Fibroblast of the aortic adventitia (primary cell): ENCODE measurements at places on chromosomes 5 and 9.

DNA sequence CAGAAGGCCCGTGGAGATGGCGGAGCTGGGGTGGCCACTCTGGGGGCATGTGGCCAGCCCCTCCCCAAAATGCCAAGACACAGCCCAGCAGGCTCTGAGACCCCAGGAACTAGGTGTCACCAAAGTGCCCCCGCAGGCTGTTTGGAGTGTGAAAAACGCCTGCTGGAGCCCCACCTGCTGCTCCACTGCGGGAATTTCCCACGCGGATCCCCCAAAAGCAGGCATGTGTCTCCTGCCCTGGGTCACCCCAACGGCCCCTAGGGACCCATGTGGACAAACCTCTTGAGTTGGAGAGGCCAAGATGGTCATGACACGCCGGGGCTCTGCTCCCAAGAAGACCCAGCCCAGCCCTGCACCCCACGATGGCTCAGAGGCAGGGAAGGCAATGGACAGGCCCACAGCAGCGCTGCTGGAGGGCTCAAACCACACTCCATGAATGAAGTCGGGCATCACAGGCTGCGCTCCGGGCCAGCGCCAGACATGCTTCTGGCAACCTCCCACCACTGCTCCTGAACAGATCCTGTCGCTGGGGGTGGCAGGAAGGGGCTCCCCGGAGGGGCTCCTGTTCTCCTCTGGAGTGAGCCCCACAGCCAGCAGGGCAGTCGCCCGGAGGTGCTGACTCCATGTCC, 15.3 kb downstream of the NOTCH1 start:
- DNase-seq, result no peak

- no peak for DNase-seq
Observed at GRCh38 chr9:114096041-114096511, 3.0 kb downstream of the KIF12 start.

DNA sequence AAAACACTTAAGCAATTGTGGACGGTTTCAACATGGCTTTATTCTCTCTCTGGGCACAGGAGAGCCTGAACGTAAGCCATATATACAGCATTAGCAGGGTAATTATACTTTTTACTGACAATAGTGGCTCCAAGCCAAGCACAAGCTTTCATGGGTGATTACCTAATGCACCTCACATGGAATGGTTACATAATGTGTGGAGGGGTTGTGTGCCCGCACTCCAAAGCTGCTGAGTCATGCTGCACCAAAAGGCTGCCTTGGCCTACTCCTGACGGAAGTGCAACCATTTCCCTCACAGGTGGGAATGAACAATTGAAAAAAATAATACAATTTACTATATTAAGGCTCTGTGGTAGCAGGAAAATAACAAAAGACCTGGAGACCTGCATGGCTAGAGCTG, 86.5 kb upstream of the ATP10B start:
- DNase-seq, result no peak

DNA sequence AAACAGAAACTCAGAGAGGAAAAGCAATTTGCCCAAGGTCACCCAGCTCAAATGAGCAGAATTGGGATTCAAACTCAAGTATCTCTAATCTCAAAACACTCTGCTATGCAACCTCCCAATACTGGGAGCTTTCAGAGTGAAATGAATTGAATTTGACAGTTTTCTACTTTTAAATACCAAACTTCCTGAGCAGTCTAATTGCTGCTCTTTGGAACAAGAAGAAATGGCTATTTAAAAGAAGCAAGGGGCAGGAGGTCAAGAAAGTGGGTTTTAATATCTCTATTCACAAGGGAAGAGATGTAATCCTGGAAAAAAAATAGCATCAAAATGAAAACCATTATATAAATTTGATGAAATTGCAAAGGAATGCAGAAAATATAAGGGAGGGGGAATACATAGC, 142.6 kb downstream of the INSYN2B start:
- DNase-seq, result no peak

DNA sequence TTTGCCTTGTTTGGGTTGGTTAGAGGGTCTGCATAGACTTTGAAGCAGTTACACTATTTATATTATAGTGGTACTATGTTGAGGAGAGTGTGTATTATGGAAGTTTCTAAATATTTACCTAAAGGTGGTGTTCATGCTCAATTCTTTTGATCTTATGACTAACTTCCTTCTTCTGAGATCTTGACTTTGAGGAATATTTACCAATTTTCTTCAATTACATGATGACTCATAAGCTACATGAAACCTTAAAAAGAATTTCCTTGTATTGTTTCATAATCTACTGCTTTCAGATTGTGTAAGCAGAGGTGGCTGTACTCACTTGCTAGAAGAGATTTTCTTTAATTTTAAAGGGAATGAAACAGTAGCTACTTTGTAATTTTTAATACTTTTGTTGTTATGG, 276.1 kb downstream of the TAF11L14 start:
- DNase-seq, result no peak

DNA sequence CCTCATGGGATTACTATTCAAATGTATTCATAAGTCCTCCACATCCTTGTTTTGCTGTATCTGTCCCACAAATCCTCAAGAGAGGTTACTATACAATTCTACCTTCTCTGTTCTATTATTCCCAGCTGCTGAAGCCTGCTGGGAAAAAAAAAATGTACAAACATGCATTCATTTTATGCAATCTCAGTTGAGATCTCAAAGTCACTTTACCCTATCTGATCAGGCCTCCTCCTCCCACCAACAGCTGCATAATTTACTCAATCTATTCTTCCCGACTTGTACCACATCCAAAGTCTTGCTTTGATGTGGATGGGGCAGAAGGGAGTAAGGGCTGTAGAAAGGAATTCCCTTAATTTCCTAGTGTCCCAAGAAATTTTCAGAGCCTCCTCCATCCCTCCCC, 28.6 kb downstream of the PSIP1 start:
- peak; percentile 11 for DNase-seq

DNA sequence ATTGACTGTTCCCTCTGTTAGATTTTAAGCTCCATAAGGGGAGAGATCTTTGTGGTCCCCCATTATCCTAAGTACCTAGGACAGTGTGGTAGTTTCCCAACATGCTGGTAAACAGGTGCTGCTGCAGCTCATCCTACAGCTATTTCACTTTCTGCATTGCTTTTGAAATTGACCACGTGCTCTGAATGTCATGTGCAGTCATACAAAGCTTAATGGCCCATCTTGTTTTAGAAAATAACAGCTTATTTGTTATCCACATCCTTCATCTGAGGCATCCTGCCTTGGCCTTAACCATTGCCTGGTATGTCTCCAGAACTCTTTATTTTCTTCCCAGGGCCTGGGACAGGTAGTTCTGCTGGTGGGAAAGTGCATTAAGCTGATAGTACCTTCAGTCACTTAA, 14.7 kb downstream of the PIK3R1 start:
- no peak for DNase-seq

DNA sequence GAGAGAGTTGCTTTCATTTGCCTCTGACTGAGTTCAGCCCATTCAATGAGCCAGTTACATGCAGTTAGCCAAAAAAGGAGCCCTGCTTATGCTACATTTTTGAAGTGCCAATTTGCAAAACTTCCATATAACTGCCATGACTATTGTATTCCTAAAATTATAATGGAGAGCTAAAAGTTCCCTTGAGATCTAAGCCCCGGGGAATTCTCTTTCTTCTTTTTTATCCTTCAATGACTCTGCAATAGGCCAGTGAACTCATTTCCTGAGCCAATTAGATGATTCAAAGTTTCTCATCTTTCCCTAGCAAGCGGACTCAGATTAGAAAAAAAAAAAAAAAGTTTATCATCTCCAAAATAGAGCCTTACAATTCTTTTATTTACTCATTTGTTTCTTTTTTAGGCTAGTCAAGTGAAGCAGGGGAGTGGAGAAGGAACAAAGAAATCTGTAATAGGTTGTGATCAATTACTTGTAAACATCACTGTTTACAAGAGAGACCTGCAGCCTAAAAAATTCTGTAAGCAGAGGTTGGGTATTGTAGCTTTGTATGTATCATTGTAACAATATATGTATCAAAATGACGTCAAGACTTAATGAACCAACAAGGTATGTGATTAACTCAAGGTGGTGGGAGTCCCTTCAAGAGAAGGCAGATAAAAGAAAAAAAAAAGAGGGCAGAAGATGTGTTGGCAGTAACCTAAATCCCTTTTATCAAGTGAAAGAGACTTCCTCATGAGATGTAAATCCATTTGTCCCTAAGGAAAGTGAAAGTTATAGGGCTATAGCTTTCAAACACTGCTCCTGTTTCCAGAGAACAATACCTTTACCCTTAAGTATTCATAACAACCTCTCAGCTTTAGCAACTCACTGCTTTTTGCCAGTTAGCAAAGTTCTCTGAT, 48.7 kb upstream of the HOMER1 start:
- peak; percentile 92 for DNase-seq

- DNase-seq, result no peak
Observed at GRCh38 chr9:136328011-136328621, 777 bp downstream of the GPSM1 start.

GRCh38 chr5:152622628-152623027, 217.5 kb upstream of the NMUR2 start:
- no peak for DNase-seq

DNA sequence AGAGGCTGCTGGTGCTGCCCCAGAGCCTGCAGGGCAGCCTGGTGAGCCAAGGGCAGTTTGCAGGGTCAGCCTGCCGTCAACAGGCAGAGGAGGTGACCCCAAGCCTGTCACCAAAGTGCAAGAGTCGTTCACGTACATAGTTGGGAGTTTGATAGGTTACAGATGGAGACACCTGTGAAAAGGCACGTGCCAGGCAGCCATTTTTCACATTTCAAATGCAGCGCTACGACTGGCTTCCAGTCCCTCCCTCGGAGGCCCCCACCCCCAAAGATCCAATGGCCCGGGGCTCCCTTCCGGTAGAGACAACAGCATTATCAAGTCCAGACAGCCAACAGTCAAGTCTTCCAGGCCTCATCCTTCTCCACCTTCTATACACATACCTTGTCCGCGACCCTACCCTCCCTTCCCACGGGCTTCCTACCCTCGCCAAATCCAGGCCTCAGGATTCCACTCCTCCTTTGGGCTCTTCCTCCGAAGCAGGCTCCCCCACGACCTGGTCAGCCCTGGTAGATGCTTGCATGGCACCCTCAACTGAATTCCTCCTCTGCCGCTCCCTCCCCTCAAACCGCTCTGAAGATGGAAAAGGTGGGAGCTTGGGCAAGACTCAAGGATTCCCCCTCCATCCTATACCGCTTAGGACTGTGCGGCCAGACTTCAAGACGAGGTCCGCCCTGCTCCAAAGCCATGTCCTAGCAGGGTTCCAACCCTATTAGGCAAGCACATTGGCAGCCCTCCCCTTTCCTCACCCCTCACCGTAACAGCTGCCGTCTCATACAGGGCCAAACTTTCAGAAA, 13.2 kb downstream of the HNRNPH1 start:
- no peak for DNase-seq

DNA sequence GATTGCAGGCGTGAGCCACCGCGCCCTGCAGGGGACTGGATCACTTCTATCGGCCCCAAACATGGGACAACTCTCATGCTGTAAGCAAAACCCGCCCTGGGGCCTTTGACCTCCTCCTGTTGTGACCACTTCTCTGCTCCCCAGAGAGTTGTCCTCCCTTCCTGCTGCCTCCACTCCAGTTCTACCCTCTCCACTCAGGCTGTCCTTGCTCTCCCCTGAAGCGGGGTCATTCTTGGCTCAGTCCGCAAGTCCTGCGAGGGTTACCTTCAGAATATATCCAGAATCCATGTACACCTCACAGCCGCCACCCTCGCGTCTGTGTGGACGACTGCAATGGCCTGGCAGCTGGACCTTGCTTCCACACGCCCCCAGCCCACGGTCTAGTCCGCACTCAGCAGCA, 273.7 kb downstream of the PBX3 start:
- no peak for DNase-seq

- DNase-seq, result no peak
Observed at GRCh38 chr5:177445917-177446199, 756 bp upstream of the PRR7 start.

DNA sequence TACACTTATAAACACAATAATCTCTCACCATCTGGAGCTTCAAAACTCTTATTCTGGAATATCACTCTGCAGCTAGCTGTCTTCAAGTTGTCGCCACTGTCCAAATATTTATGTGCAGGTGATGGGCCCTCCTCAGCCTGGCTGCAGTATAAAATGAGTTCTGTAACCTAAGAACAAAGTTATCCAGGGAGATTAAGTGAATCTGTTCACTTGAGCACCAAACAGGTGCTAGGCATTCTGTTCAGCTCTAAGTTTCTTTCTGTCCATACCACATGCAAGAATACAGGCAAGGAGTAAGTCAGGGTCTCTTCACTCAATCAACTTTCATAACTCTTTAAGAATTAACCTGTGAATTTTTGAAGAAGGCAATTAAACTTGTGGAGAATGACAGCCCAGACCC, 344.1 kb downstream of the PLK2 start:
- DNase-seq, result no peak

DNA sequence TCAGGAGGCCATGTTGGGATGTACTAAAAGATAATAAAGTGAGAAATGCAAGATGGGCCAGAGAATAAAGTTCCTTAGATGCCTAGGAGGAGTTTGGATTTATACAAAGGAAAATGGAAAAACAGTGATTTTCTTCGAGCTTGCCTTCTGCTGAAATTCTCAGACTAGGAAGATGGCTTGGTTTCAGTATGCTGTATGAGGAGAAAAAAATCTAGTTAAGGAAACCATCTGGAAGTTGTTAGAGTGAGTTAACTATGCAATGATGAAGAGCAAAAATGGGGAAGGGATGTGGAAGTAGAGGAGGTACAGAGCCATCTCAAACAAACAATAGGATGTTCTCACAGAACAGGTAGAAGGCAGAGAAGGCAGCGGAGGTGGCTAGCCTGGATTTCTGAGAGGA, 162.9 kb upstream of the FTMT start:
- DNase-seq, result no peak

GRCh38 chr5:14447958-14448911, 133.4 kb upstream of the OTULINL start:
- peak; percentile 93 for DNase-seq

- no peak for DNase-seq
Observed at GRCh38 chr9:91023741-91024140, 222.1 kb downstream of the SYK start.

- no peak for DNase-seq
Observed at GRCh38 chr5:30343707-30344106, 849.8 kb upstream of the CDH6 start.

GRCh38 chr9:125755340-125755739, 8.2 kb downstream of the PBX3 start:
- DNase-seq, result no peak

- no peak for DNase-seq
Observed at GRCh38 chr5:141683596-141684141, 1.6 kb upstream of the ARAP3 start.

- no peak for DNase-seq
Observed at GRCh38 chr5:143019157-143019556, 249.0 kb downstream of the ARHGAP26 start.

GRCh38 chr5:78811866-78812265, 163.3 kb upstream of the LHFPL2 start:
- no peak for DNase-seq

- DNase-seq, result peak; percentile 67
Observed at GRCh38 chr9:134778841-134779411, 101.7 kb upstream of the FCN2 start.
